ENCODE measurements at places on chromosomes 16 and 17.

DNA sequence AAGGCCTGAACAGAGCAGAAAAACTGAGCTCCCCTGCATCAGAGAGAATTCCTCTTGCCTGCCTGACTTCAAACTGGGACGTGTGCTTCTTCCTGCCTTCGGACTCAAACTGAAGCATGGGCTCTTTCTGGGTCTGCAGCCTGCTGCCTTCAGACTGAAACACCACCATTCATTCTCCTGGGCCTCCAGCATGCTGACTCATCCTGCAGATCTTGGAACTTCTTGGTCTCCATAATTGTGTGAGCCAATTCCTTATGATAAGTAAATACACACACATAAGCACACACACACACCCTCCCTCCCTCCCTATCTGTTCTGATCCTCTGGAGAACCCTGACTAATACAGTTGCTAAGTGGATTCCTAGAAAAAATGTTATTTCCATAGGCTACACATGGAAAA, 874.3 kb upstream of the EEF2KMT start:
- DNase-seq = no peak

DNA sequence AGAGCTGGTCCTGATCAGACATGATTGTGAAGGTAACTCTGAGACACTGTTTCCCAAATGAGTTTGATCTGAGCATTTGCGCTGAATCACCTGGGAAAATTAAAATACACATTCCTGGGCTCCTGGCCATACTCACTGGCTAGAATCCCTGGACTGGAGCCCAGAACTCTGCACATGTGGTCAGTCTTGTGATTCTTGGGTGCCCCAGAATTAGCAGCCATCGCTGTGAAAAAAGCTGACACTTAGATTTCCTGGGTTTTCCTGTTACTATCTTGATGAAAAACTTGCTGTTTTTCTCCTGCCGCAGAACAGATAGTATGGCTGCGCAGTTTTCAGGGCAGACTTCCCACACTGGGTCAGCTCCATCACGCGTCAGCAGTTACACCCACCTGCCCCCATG, 24.6 kb downstream of the NECAB2 start:
- DNase-seq = peak; percentile 80

DNA sequence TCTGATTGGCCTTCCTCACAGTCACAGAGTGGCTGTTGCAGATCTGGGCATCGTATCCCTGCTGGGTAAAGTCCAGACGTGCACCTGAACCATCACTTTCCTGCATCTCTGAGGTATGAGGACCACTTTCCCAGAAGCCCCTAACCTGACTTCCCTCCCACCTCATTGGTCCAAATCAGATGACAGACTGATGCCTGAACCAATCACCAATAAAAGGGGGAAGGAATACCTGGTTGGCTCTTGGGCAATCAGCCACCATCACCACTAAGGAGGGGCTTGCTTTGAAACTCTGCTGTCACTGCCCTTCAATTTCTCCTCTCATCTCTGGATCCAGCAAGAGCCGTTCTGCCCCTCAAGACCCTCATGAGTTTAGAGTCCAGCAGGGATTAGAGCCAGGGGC, 13.6 kb upstream of the WFDC1 start:
- DNase-seq = peak; percentile 22

DNA sequence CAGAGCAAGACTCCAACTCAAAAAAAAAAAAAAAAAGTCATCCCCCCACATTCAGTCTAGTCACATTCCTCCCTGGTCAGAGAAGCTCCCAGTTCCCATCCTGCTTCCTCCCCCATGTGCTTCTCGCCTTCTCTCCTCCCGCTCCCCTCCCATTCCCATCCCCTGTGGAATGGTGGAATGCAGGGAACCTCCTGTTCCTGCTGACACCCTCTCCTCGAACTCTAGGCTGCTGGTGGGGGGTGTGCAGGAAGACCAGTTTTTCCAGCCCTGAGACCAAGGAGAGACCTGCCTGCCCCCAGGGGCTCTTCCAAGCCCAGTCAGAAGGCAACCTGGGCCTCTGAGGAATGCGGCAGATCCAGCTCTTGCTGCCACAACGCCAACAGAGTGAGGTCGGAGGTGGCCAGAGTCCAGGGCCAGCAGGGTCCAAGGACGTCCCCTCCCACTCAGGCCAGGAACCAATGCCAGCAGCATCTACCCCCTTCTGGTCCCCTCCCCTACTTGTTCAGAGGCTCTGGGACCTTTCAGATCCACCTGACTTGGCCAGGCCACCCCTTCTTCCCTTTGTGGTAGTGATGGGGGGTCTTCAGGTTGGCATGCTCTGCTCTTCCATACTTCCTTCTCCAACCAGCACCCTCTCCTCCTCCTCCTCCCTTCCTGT, 39.3 kb upstream of the TAC4 start:
- no peak for DNase-seq

GRCh38 chr17:28718333-28719020, 809 bp upstream of the RAB34 start:
- DNase-seq = peak; percentile 55

- DNase-seq = no peak
These were observed 40.8 kb downstream of the CCDC57 start for GRCh38 chr17:82171750-82172375.

Data from fibroblast of the aortic adventitia (primary cell).